ENCODE measurements at places on chromosomes 12 and 14. TPM values are rescaled to one million over a fixed set of nuclear protein-coding genes. Genes with fewer than 3 reads are reported as not detected.

DNA sequence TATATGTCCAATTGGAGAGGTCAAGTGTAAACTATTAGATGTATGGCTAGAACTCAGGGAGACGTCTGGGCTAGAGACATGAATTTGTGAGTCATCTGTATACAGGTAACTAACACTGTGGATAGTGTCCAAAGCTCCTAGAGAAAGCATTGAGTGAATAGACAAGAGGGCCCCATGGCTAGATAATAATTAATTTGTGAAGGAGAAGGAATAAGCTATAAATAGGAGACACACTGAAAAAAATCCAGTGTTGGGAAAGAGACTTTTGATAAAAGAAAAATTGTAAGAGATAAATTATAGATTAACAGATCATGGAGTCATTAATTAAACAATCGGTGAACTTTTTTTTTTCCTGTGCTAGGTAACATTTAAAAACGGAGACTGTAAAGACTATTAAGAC lies 326.6 kb upstream of the PRICKLE1 start:
- H3K4me3 ChIP-seq: no peak overlapping the region
- no peaks in the 10 kb centered on the region for H3K27me3 ChIP-seq

GRCh38 chr14:72926292-72927028 lies at the start of gene DCAF4:
TSS of gene DCAF4 (plus strand) at chr14:72926464. CDS start at chr14:72937979, 11,515 bp downstream.
- peak within 1 kb of the TSS; percentile 88 for H3K4me3 ChIP-seq
- no peaks in the 10 kb centered on the region for H3K36me3 ChIP-seq
- no peaks in the 10 kb centered on the region for H3K27me3 ChIP-seq
- no peaks in the 10 kb centered on the region for H3K4me1 ChIP-seq
- DNase-seq: peak; percentile 98
- H3K27ac ChIP-seq: no peak within 1 kb of the TSS

DNA sequence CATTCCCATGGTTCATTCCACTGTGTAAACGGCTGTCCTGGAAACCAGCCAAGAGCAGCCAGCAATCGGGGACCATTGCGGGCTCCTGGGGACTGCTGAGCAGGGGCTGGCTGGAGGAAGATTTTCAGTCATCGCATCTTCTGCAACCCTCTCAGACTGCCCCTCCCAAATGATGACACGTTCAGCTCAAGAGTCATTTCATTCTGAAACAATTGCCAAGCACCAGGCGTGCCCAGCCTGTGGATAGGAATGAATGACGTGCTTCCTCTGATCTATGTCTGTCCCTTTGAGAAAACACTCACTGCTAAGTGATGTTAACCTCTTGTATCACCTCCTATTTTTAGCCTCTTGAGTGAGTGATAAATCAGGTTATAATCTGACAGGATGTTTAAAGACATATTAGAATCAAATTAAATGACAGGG lies 62.0 kb downstream of the NDUFA12 start:
- no peak overlapping the region for H3K27ac ChIP-seq
- H3K36me3 ChIP-seq: no peaks in the 10 kb centered on the region
- no peak for DNase-seq
- no peaks in the 10 kb centered on the region for H3K4me1 ChIP-seq
- H3K4me3 ChIP-seq: no peak overlapping the region
- no peaks in the 10 kb centered on the region for H3K27me3 ChIP-seq

DNA sequence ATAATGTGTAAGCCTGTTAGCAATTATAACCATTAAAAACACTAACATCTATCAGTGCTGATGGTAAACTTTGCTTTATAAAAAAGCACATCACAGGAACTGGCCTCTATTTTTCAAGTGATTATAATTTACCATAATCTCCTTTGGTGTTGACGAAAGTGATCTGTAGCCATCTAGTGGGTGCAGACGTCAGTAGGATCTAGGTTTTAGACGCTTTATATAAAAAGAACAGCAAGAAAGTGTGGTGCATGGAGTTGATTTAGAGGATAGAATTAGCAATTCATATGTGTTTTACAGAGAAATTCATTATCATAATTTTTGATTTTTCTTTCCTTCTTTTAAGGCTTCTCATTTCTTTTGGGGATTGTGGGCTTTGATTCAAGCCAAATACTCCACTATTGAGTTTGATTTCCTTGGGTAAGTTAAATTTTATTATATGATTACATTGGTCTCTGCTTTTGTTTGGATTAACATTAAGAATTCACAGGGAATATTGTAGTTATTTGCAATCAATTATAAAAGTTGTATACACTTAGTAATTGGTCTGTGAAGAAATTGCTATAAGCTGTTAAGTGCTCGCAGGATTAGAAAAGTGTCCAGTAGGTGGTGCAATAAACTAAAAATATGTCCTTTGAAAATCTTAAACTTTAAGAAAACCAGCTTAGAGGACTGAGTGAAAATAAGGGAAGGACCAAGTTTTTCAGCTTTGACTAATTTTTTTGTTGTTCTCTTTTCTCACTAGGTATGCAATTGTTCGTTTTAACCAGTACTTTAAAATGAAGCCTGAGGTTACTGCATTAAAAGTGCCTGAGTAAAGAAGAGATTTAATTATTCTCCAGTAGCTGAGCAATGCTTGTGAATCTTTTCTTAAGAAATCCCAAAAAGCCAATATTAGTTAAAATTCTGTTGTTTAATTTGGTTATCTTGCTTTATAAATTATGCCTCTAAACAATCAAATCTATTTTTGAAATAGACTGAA lies 59.5 kb downstream of the ETNK1 start:
- DNase-seq: no peak
- H3K4me3 ChIP-seq: no peak overlapping the region
- no peak overlapping the region for H3K27ac ChIP-seq
- no peaks in the 10 kb centered on the region for H3K36me3 ChIP-seq
- no peaks in the 10 kb centered on the region for H3K4me1 ChIP-seq
- no peaks in the 10 kb centered on the region for H3K27me3 ChIP-seq

DNA sequence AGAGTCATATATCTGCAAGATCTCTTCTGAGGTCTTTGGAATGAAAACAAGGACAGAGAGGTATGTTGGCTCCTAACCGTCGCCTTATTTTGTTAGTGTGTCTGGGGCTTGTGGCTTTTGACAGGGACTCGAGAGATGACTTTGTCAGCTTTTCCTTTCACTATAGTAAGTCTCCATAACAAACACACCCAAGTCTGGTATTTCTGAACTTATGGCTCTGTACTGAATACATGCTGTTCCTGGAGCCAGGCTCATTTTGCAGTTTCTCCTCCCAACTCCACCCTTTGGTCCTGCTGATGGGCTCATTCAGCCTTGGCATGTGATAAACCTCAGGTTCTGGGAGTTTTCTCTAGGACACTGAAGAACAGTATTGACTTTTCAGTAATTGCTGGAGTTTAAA lies 27.7 kb upstream of the TMED10 start:
- no peaks in the 10 kb centered on the region for H3K27me3 ChIP-seq
- no peak for DNase-seq
- H3K4me3 ChIP-seq: no peak overlapping the region
- peaks cover 15% of the 10 kb centered on the region for H3K4me1 ChIP-seq

- H3K27me3 ChIP-seq: no peaks in the 10 kb centered on the region
- H3K27ac ChIP-seq: no peak overlapping the region
- no peak overlapping the region for H3K4me3 ChIP-seq
- H3K36me3 ChIP-seq: no peaks in the 10 kb centered on the region
These were observed 293.0 kb upstream of the TBX3 start for GRCh38 chr12:114976959-114977358.

Gene KRT6C
- total RNA-seq: 0.15 TPM

Gene SMCO3
- total RNA-seq: 0.24 TPM

Gene KRT75
- not detected for total RNA-seq

Gene ATL1
- 0.19 TPM for total RNA-seq

Gene ASCL1
- 0.34 TPM for total RNA-seq

Gene SIX1
- not detected for total RNA-seq

Gene CELA1
- total RNA-seq: not detected

Gene SLC7A7
- total RNA-seq: 7.9 TPM

Gene OAS2
- total RNA-seq: 9.0 TPM

Gene DGLUCY
- 48.1 TPM for total RNA-seq

Measured in right lobe of liver (tissue), 6 donors.